ENCODE measurements at places on chromosomes 3 and 15.

- DNase-seq: no peak
Measured at GRCh38 chr3:67154429-67154828, 156.3 kb downstream of the KBTBD8 start.

GRCh38 chr15:72285402-72285801, 13.0 kb upstream of the PARP6 start:
- no peak for DNase-seq

GRCh38 chr3:181616088-181617070, 95.3 kb upstream of the SOX2 start:
- no peak for DNase-seq

GRCh38 chr15:84800365-84800806, 16.8 kb upstream of the ALPK3 start:
- no peak for DNase-seq

GRCh38 chr3:115898656-115899410, 275.5 kb downstream of the GAP43 start:
- no peak for DNase-seq

DNA sequence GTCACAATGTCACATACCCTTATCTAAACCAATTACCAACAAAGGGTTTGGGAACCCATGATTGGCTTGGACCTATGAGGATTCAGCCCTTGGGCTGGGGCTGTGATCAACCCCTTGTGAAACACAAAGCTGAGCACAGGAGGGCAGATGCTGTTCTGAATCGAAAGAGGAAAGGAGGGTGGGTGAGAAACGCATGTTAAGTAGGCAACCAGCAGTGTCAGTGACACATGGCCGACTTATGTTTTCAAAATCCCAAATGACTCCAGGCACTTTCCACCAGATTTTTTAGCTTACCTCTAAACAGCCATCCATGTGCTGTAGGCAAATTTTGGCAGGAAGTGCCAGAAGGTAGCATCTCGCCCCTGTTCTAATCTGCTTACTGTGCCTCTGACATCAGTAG, 34.1 kb upstream of the KLHL25 start:
- DNase-seq: no peak

DNA sequence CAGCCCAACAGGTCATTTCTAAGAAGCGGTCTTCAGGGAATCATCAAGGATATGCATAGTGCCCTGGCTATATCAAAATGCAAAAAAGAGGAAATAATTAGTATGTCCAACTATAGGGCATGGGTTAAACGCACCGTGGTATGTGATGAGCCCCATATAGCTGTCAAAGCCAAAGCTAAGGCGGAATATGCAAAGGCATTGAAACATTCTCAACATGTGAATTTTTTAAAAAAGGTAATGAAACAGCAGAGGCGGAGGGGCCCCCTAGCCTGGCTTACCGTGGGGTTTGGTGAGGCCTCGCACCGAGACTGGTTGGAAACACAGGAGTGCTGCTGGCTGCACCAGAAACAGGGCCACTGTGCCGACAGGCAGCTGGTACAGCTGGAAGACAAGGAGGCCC, 23.2 kb downstream of the PLXND1 start:
- DNase-seq: no peak

GRCh38 chr3:130462089-130462488, 54.9 kb upstream of the COL6A6 start:
- no peak for DNase-seq

GRCh38 chr15:78174401-78174800, 25.2 kb downstream of the IDH3A start:
- DNase-seq: no peak

DNA sequence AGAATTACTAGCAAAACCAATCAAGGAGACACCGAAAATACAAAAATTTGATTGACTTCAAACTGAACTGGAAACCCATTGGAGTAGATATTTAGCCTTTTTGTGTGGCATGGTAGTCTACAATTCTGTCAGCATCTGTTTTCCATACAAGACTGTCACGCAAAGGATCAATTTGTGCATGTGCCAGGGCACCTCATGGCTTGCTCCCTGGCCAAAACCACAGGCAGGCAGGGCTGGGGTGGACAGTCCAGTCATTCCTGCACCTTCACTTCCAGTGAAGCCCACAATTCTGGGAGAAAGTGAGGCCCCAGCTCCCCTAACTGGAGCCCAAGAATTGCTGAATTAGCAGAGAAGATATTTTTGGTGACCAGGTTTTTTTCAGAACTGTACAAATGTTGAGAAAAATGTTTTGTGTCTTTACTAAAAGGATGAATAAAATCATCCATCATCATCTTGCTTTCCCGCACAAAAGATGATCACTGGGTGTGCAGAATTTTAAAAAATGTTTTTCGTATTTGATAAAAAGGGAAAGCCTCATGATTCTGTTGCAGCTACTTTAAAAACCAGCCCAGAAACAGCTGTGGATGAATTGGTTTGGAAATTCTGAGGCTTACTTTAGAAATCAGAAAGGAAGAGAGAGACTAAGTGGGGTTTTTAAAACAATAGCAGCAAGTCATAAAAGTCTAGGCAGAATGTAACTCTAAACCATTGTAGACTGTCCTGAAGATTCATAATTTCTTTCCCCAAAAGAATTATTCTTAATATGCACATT, 86.4 kb downstream of the PCCB start:
- DNase-seq: no peak

DNA sequence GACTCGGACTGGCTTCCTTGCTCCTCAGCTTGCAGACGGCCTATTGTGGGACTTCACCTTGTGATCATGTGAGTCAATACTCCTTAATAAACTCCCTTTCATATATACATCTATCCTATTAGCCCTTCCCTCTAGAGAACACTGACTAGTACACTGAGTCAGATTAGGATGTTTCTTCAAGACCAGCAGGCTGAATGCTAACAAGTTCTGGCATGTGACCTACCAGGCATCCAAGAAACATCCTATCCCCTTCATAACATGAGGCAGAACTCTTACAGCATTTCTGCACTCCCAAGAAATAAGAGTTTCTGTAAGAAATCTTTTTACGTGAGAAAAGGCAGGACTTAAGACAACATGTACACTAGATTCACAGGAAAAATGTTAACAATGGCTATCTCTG, 9.3 kb downstream of the CFAP92 start:
- no peak for DNase-seq

DNA sequence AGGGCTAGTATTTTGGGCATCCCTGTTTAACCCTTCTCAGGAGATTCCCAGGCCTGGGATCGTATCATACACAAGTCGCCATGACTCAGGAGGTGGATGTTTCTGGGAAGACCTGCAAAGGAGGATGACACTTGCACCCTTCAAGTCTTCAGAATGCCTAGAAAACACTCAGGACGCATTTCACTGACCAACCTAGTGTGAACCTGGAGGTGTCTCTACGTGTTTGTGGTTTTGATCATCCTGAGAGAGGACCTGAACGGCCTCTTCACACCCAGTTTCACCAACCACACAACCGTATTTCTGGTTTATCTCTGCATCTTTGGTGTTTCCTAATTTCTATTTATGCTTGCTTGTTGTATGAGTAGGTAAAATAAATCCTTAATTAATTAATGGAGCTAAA, 2.8 kb upstream of the CLDND1 start:
- DNase-seq: no peak

GRCh38 chr3:69122403-69122802, at the start of gene LMOD3:
Gene LMOD3, minus strand, starts transcription at chr3:69122595. Its CDS starts 209 bp downstream, at chr3:69122386.
- no peak for DNase-seq

DNA sequence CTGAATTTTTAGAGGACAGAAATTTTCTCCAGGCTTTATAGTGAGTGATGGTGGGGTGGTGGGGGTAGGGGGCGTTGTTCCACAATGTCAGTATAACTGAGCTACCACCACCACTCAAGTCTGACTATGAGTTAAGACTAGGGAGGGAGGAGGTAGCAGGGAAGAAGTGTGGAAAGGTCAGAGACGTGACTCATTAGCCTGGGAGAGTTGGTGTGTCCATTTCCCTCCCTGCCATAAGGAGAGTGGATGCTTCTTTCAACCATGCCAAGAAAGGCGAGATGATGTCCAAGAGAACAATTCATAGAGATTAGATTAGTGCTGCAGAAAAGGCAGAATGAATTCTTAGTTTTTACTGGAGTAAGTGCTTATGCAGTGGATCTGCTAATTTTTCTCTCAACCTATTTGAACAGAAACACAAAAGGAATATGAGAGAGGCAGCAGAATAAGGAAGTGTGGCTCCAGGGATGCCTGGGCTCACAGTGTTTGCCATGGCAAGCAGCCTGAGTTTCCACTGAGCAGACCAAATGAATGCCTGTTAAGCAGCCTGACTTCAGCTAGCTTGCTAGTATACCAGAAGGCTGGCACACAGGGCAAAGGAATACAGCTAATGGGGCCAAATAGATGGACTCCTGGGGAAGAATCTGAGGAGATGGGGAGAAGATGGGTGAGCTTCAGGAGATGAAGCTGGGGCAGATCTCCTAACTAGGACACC, 708.9 kb downstream of the NTRK3 start:
- DNase-seq: no peak

GRCh38 chr15:89090791-89091626, 2.8 kb downstream of the ABHD2 start:
- DNase-seq: peak; percentile 37

DNA sequence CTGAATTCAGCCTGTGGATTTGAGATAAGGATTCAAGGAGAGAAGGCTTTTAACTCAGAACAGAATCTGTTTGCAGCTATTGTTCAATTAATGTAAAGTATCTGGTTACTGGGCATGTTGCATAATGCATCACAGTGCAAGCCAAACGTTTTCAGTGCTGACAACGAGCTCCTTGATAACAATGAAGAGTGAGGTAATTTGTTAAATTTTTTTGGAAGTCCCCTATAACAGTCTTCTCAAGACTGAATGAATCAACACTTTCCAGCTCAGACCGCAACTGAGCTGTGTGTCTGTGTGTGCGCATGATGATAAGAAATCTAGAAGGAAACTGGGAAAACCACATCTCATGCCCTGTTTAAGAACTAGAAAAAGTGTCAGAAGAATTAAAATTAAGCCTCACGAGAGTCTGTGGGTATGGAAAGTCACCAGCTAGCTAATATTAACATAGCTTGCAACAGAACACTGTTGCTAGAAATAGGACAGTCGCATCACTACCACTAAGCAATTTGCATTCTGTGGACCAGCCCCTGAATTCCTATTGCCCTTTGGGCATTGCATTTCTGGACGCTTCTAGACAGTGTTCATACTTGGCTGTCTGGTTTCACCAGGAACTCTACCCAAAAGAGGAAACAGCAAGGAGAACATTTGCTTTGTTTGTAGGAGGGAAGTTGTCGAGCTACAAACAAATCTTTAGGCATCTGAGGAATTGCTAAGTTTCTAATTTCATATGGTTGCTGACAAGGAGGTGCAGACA, 43.7 kb upstream of the ATP2C1 start:
- DNase-seq: peak; percentile 31

DNA sequence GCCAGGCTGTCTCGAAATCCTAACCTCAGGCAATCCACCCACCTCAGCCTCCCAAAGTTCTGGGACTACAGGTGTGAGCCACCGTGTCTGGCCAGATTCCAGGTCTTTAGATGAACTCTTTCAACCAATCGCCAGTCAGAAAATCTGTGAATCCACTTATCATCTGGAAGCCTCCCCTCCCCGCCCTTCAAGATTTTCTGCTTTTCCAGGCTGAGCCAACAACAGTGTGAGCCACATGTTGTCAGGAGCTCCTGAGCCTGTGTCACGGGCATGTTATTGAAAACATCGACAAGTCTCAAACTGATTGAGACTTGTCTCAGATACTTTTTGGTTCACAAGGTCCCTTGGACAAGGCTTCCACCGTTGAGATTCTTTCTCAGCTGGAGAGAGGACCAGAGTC, 52.0 kb upstream of the TRPM1 start:
- no peak for DNase-seq

GRCh38 chr3:15525790-15526189, 4.3 kb upstream of the COLQ start:
- no peak for DNase-seq

- DNase-seq: no peak
Measured at GRCh38 chr3:13213911-13214846, 140.9 kb upstream of the IQSEC1 start.

- DNase-seq: no peak
Measured at GRCh38 chr3:188323067-188323842, 169.3 kb downstream of the LPP start.

GRCh38 chr3:195715583-195716266, 5.1 kb upstream of the MUC20 start:
- DNase-seq: peak; percentile 18

DNA sequence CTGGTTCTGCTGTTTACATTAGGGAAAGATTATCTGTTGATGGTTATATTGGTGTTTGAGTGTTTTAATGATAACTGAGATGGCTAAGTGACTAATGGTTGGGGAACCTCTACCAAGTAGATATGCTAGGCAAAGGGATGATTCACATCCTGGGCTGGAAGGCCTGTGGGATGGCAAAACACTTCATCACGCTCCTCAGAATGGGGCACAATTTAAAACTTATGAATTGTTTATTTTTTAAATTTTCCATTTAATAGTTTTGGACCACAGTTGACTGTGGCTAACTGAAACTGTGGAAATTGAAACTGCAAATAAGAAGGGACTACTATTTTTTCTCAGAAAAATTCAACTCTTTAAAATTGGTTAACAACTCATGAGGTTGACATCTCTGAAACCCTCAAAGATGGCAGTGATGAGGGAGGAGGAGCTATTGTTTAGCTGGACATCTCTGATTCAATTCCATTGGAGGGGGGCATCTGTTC, 100.5 kb upstream of the ZBED2 start:
- no peak for DNase-seq

DNA sequence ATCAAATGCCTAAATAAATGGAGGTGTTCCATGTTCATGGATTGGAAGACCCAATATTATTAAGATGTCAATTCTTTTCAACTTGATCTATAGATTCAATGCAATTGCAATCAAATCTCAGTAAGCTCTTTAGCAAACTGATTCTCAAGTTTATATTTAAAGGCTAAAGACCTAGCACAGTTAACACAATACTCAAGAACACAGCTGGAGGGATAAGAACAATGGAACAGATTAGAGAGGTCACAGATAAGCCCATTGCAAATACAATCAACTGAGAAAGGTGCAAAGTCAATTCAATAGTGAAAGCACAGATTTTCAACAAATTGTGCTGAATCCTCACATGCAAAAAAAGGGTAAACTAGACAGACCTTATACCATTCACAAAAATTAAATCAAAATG, 198.9 kb downstream of the P3H2 start:
- no peak for DNase-seq

DNA sequence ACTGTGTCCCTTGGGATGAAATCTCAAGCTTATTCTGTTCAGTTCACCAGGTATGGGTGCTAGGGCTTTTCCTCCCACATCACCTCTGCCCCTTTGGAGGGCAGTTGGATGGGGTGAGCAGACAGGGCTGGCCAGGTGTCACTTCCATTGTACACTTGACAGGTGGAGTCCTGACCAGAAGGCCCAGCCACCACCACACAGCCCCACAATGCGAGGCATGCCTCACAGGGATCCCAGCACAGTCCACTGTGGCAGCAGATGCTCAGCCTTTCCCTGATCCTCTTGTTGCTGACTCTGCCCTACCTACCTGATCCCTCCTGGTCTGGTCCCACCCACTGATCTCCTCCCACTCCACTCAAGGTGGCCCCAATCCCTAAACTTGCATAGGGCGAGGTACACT, 88.2 kb downstream of the ANP32A start:
- no peak for DNase-seq

Data from stimulated activated CD4-positive, alpha-beta T cell treated with anti-CD3 and anti-CD28 coated beads, Interleukin-12 subunit alpha, Interleukin-12 subunit beta, amount 100 ng/mL, for 4 hours (primary cell).